GF-D8 (cell line): ENCODE measurements at places on chromosomes 12 and 14.
A peak's percentile ranks its signal among the peaks of the same experiment; 100 is the strongest.

DNA sequence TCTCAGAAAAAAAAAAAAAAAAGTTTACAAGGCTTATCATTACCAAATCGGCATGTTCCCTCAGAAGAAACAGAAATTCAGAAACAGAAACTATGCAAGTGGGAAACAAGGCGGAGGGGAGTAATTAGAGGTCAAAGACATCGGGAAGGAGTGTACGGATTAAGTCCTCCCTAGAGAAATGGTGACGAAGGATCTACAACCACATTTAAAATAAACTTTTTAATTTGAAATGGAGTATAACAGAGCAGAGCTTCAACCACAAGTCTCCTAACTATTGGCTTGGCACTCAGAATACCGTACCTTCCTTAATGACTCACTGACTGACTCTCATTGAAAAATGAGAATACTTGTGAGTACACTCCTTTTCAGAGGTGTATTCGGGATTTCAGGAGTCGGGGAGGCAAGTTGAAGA lies 908 bp downstream of the ENTPD5 start:
- no peak for DNase-seq

DNA sequence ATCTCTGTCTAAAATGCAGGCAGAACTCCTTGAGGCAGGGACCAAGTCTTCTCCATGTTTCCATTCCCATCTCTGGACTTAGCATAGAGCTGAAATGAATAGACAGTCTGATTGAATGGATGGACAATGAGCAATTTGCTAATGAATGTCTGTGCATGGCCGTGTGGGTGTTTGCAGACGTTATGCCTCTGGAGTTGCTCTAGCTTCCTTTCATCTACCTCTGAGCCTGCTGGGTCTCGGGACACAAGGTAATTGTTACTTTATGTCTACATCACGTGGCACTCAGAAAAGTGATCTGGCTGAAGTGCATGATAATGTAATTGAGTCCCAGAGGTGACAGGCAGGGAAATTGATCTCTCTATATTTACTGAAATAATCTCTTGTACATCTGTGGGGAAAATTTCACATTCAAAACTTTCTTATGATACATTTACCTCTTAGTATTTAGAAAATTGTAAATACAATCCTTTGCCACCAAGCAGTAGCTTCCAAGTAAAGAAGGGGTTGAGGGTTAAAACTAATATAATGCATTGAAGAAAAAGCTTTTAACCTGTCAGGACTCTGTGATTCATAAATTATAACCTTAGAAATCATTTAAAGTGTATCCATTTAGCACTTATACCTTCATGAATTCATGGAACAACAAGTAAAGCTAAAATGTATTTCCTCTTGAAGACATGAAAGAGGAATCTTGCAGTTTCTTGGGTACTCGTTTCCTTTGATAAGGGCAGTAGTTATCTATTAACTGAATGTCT lies 424.1 kb downstream of the APAF1 start:
- DNase-seq: no peak

DNA sequence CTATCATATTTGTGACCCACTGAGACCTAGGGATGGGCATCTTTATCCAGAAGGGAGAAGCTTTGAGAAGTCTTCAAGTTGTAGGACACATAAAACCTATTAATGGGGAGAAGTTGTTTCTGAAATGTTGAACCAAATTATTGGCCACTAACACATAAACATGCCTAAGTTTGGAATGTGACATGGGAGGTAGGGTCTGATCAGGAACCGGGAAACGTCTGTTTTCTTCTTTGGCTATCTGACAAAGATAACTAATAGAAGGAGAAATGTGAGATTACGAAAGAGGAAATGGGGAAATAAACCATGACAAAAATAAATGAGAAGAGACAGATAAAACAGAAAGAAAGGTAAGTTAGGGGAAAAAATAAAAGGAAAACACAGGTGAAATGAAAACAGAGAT lies 425.2 kb downstream of the EGLN3 start:
- no peak for DNase-seq

- DNase-seq: no peak
Measured at GRCh38 chr14:24948261-24948847, 101.6 kb downstream of the STXBP6 start.

GRCh38 chr12:125330645-125331341 lies 265.6 kb downstream of the AACS start:
- no peak for DNase-seq

- no peak for DNase-seq
Measured at GRCh38 chr12:50265770-50266524, 17.4 kb downstream of the LIMA1 start.

DNA sequence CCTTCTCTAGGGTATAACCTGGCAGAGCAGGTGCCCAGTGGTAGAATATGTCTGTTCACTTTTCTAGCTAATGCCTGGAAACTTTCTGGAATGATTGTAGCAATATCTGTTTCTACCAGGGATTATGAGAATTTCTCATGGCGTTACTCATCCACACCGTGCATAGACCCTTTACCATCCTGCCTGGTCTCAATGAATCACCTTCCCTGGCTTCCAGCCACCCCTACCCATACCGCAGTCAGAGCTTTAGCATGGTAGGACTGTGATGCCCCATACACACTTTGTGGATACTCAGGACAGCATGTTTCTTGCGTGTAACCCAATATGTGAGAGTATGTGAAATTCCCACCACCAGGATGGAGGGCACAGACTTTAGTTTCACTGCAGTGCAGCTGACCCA lies 45.4 kb downstream of the TUNAR start:
- DNase-seq: no peak

- DNase-seq: no peak
Measured at GRCh38 chr14:69133206-69134125, 19.5 kb downstream of the DCAF5 start.

DNA sequence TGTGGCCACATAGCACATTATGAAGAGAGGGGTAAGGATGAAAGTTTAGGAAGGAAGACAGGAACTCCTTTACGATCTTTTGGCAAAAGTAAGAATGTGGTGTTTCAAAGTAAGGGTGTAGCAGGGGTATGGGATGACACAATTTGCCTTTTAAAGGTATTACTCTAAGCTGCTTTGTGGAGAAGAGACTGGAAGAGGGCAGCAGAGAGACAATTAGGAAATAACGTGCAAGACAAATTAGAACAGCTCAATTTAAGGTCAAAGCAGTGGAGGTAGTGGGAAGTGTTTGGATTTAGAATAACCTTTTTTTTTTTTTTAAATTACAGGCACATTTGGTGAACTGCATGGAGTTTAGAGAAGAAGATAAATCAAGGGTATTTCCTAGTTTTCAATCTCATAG lies 342.6 kb downstream of the NOVA1 start:
- no peak for DNase-seq

DNA sequence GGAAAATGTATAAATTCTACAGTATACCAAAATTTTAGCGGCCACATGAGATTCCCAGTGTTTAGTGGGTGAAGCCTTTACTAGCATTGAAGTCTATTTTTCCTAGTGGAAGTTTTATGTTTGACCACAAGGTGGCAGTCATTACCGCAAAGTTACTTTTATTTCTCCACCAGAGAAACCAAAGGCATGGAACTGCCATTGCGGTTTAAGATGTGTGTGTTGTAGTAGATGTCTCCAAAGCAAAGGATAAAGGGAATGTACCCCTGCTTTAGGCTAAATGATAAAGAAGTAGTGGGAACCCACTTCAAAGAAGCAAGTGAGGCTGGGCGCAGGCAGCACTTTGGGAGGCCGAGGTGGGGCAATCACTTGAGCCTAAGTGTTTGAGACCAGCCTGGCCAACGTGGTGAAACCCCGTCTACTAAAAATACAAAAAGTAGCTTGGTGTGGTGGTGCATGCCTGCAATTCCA lies 140.5 kb downstream of the PRKCH start:
- DNase-seq: no peak

DNA sequence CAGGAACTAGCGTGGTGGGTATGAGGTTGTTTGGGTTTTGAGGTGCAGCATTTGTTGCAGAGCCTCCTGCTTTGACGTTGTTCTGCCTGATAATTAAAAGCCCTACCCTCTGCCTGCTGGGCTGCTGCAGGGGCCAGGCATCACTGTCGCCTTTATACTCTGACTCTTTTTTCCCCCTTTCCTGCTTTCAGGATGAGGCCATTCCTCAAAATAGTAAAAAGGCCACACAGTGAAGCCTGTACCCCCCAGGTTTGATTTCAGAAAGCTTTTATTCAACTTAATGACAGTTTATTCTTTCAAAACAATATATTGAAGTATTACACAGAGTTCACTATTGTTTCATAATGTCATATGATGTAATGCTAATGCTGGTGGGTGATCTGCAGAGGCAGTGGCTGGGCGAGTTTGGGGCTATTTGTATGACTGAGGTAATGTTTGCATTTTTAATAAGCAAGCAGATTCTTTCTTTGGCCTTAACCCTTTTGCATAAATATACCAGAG lies 9.1 kb downstream of the BORCS5 start:
- no peak for DNase-seq

GRCh38 chr12:8780389-8780788 lies 42.0 kb upstream of the A2ML1 start:
- DNase-seq: no peak

- no peak for DNase-seq
Measured at GRCh38 chr12:120705618-120706017, 4.6 kb upstream of the UNC119B start.

DNA sequence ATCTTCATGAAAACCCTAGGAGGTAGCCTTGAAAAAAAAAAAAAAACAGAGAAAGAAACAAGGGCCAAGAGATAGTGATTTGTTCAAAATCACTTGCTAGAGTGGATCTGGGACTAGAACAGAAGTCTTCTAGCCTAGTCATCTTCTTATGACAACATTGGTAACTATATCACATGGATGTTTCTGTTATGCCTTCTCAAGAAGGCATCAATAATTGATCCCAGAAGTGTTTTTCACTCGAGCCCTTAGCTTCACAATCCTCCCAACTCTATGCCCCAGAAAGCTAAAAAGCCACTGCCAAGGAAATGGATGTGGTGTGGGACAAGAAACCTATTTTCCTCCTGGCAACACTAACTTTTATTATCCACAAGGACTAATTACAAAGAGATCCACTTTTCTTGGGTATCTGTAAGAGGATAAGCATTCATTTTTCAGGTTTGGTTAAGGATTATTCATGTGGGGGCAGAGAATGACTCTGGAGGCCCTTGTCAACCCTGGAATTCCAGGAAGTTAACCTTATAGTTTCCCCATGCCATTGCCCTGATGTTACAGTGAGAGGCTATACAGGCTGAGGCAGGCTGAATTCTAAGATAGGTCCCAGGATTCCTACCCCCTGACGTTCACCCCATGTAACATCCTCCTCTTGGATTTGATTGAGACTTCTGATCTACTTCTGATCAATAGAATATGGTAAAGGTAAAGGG lies 67.7 kb upstream of the CPM start:
- DNase-seq: no peak

- no peak for DNase-seq
Measured at GRCh38 chr12:52175371-52176350, 16.2 kb downstream of the KRT80 start.

DNA sequence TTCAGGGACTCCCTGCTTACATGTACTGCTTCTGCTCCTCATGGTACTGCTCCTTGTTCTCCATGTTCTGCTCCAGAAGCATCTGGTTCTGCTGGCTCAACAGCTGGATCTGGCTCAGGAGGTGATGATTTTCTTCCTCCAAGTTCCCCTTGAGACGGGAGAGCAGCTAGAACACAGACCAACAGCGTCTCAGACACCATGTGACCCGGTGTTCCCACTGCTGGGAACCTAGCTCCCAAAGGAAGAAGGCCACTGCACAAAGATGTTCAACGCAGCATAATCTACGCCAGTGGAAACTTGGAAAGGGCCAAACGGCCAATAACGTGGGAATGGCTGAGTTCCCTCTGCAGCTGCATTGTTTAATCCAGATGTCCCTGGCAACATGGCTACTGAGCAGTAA lies 49.6 kb upstream of the GPR68 start:
- no peak for DNase-seq

- DNase-seq: no peak
Measured at GRCh38 chr14:104604458-104605449, at the start of gene TMEM179. TMEM179 (minus strand) TSS chr14:104604772; CDS start chr14:104604741, 31 bp downstream.

DNA sequence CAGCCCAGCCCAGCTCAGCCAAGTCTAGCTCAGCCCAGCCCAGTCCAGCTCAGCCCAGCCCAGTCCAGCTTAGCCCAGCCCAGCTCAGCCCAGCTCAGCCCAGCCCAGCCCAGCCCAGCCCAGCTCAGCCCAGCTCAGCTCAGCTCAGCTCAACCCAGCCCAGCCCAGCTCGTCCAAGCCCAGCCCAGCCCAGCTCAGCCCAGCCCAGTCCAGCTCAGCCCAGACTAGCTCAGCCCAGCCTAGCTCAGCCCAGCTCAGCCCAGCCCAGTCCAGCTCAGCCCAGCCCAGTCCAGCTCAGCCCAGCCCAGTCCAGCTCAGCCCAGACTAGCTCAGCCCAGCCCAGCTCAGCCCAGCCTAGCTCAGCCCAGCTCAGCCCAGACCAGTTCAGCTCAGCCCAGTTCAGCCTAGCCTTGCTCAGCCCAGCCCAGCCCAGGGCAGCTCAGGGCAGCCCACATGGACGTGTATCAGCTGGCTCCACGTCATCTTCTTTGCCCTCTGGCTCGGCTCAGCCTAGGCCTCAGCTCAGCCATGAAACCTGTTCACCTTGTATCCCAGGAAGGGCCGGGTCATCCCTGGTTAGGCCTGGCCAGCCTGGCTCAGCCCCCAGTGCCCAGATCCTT lies 185.6 kb downstream of the TMEM121 start:
- no peak for DNase-seq

- no peak for DNase-seq
Measured at GRCh38 chr12:121575952-121576625, 4.7 kb downstream of the KDM2B start.

DNA sequence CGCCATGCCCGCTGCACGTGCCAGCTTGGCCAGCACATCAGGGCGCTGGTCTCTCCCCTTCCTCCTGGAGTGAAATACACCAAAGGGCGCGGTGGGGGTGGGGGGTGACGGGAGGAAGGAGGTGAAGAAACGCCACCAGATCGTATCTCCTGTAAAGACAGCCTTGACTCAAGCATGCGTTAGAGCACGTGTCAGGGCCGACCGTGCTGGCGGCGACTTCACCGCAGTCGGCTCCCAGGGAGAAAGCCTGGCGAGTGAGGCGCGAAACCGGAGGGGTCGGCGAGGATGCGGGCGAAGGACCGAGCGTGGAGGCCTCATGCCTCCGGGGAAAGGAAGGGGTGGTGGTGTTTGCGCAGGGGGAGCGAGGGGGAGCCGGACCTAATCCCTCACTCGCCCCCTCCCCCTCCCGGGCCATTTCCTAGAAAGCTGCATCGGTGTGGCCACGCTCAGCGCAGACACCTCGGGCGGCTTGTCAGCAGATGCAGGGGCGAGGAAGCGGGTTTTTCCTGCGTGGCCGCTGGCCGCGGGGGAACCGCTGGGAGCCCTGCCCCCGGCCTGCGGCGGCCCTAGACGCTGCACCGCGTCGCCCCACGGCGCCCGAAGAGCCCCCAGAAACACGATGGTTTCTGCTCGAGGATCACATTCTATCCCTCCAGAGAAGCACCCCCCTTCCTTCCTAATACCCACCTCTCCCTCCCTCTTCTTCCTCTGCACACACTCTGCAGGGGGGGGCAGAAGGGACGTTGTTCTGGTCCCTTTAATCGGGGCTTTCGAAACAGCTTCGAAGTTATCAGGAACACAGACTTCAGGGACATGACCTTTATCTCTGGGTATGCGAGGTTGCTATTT lies 914 bp upstream of the CCND2 start:
- peak; percentile 91 for DNase-seq

GRCh38 chr12:11561411-11561810 lies 88.1 kb upstream of the ETV6 start:
- DNase-seq: no peak
